Stromal cell of bone marrow (primary cell): ENCODE measurements at places on chromosomes 7 and 10.

GRCh38 chr7:17289074-17289645, 9.3 kb upstream of the AHR start:
- no peak for DNase-seq

- no peak for DNase-seq
These were observed 186.0 kb upstream of the GDF10 start for GRCh38 chr10:47113907-47114500.

DNA sequence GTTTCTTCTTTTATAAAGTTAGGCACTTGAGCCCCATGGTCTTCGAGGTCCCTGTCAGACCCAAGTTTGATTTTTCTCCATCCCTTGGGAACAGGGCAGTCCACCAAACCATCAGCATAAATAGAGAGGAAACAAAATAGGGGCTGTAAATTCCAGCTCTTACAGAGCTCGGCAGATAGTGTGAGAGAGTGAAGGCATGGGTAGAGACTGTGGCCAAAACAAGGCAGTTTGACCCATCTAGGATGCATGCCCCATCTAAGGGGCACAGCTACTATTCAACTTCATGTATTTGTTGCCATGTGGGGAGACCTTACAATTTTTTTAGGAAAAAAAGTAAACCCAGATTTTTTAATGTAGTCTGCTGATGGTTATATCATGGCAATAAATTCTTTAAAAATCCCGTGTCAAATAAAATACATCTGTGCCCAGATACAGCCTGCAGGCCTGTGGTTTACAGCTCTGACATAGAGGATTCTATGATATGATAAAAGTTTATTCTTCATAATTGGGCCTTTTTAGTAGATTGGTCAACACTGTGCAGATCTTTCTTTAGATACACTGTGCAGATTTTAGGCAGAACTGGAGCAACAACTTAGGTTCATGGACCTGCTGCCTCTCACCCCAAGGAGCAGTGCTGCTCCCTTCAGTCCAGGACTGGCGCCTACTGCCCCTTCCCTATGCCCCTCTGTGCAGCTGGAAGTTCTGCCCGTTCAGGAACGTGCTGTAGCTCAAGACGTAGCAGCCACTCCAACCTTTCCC, 5.3 kb downstream of the PPP1R3C start:
- no peak for DNase-seq

- DNase-seq = no peak
These were observed 19.7 kb downstream of the NUDCD3 start for GRCh38 chr7:44470628-44471245.

- DNase-seq = no peak
These were observed 24.6 kb downstream of the HIPK2 start for GRCh38 chr7:139753081-139753692.

DNA sequence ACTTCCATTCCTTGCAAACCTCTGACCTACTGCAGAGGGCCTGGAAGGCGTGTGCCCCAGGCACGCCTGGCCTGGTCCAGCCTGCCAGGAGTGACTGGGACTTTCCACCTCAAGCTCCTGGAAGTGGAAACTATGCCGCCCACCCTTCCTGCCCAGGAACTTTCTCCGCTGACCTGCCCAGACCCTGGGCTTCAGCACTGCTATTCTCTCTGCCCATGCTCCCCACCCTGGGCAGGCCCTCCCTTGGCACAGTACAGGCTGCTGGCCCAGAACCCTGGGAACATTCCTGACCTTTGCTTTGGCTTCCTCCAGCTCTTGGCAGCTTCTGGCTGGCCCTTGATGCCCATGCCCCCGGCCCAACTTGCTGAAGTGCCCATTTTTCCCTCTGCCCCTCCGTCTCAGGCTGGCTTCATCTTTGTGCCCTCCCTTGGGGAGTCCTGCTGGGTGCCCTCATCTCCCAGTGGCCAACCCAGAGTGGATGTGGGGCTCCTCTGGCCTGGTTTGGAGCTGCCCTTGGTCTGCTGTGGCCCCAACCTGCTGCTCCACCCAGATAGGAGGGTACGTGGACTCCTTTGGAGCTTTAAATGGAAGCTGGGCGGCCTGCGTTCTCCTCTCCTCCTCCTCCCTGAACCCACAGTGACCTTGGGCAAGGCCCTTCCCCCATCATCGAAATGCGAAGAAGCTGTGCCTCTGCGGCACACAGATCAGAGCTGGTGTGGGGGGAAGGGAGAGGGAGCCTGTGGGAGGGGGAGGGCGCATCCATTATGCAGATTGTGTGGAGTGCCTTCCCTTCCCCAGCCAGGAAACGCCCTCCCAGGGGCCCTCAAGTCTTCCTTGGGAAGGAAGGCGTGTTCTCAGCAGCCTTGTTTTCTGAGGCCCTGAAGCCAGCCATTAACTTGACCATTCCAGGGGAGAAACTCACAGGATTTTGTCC, 3.4 kb downstream of the MMRN2 start:
- no peak for DNase-seq

DNA sequence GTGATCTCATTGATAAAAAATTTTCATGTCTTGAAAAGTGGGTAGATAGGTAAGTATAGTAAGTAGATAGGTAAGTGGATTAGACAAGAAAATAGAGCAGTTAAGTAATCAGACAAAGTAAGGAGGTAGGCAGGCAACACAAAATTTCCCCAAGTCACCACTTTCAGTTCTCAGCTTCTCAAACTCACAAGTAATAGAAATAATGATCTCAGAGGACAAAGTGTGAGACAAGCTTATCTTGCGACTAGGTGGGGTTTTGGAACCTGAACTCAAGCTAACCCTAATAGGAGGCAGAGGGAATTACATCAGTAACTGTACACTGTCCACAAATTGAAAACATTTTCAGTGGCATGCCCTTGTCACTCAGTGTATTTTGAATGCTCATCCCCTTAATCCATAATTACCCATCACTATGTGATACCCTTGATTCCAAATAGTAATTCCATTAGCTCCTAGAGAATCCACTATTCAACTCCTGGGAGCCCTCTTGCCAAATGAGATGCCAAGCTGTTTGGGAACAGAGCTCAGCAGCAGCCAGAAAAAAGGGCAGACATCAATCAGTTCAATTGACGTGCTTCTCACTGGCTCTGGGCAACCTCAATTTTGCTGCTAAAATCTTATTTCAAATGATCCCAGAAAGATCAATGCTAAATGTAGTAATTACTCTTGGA, 703.2 kb downstream of the XPNPEP1 start:
- no peak for DNase-seq

- no peak for DNase-seq
These were observed 742 bp downstream of the LMBR1 start for GRCh38 chr7:156892081-156892800.

GRCh38 chr7:80596933-80597517, 41.4 kb upstream of the CD36 start:
- no peak for DNase-seq

- no peak for DNase-seq
These were observed 25.5 kb upstream of the HPS1 start for GRCh38 chr10:98472196-98472595.

- no peak for DNase-seq
These were observed 2.9 kb downstream of the AKR1D1 start for GRCh38 chr7:138079137-138079536.

DNA sequence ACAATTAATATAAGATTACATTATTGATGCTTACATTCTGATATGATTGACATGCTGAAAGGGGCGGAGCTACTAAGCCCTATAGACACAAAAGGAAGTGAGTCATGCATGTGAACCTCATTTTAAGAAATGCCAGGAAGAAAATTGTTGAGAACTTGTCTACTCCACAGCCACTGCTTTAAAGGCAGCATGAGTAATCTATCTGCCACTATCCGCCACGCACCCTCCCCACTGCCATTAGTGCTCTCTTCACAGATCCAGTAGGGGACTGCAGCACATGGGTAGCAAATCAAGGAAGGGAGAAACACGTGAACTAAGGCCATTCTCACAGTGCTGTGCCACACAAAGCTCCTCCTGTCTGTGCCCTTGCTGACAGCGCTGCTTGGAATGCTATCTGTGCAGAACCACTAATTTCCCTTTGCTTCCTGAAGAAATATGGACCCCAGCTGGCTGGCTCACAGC, 524.8 kb downstream of the GRM8 start:
- DNase-seq = peak; percentile 6

GRCh38 chr10:88901206-88901983, 21.4 kb downstream of the STAMBPL1 start:
- no peak for DNase-seq

DNA sequence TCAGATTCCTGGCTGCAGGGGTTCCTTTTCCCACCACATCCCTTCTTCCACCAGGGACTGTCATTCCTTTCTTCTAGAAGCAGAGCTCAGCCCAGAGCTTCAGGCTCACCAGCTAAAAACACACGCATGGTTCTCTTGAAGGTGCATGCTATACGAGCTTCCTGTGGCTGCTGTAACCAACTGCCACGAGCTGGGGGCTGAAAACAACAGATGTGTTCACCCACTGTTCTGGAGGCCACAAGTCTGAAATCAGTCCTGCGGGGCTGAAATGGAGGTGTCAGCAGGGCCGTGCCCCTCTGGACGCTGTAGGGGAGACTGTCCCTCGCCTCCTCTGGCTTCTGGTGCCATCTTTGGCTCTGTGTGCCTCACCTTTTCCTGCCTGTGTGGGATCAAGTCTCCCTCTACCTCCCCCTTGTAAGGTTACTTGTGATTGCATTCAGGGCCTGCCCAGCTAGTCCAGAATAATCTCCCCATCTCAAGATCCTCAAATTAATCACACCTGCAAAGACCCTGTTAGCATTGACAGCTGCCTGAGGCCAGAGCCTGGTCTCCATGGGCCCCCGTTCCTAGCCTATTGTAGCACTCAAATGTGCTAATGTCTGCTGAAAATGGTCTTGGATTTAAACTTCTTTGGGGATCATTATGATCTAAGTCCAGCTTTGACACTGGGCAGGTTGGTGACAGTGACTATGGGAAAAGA, 13.7 kb downstream of the RAB19 start:
- no peak for DNase-seq

DNA sequence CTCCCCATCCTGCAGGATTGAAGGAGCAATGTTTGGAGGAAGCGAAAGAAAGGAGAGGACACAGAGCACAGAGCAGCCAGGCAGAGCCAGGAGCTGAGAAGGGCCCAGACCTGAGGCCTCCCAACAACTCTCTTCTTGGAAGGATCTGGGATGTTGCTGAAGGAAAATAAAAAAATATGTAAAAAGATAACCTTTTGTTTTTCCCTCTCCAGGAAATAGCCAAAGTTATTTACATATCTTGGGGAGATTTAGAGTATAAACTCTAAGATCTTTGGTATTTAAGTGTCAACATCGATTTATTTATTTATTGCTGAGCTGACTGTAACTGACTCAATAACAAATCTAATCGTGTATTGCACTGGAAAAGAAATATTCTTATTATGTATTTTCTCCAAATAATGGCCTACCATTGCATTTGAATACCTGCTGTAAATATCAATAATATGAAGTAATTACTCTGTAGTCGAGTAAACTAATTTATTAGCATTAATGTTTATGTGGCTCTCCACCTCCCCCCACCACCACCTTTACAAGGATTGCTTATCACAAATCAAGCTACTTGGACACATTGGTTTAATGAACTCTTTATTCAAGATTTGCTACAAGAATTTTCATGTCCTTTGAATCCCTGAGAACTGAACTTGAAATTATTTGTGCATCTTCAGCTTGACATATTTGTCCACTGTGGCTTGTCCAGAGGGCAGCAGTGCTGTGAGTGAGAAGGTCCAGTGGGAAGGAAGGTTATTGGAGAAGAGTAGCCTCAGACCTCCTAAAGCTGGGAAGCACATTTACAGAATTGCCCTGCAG, 1.8 kb upstream of the HOXA11 start:
- DNase-seq = no peak

GRCh38 chr7:157395206-157395605, 58.4 kb downstream of the DNAJB6 start:
- no peak for DNase-seq

DNA sequence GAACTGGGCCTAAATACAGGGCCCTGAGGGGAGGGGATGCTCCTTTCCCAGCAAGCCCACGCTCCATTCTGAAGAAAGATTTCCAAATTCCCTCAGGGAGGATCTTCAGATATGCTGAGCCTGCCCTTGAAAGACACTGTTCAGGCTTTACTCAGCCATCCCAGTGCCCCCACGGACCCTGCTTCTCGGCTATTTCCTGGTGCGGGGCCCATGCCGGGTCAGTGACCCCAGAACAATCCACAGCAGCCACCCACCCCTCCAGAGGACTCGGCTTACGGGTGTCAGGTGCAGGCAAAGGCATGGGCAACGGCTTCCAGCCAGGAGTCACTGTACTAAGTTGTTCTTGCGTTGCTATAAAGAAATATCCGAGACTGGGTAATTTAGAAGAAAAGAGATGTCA, 137.1 kb downstream of the OAT start:
- no peak for DNase-seq

- no peak for DNase-seq
These were observed 20.1 kb upstream of the CALU start for GRCh38 chr7:128718967-128719642.

- DNase-seq = no peak
These were observed 30.5 kb downstream of the LRMDA start for GRCh38 chr10:75461672-75462649.

DNA sequence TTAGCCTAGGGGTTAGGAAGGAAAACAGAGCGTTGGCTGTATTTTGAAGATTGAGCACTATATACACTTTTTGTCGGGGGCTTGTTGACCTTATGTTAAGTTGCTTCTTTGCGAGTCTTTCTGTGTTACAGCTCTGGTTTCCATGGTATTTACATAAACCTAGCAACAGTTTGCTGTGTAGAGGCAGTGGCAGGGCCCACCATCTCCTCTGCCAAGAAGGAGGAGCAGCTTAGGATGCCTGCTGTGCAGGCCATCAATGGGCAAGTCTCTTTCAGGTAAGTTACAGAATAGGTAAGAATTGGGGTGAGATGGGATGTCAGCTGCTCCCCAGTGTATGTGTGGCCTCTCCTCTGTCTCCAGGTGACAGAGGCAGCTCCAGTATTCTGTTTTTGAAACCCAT, 485.5 kb downstream of the LRMDA start:
- no peak for DNase-seq

DNA sequence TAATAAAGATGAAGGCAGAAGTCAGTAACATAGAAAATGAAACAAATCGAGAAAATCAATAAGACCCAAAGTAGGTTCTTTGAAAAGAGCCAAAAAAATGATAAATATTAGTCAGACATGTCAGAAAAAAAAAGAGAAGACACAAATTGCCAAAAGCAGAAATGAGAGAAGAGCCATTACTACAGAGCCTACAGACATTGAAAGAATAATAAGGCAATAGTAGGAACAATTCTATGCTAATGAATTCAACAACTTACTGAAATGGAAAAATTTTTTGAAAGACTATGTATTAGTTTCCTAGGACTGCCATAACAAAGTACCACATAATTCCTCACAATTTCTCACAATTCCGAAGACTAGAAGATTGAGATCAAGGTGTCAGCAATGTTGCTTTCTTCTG, 35.5 kb downstream of the OGDHL start:
- no peak for DNase-seq

GRCh38 chr7:26629696-26630095, 234.7 kb downstream of the SKAP2 start:
- DNase-seq = no peak

DNA sequence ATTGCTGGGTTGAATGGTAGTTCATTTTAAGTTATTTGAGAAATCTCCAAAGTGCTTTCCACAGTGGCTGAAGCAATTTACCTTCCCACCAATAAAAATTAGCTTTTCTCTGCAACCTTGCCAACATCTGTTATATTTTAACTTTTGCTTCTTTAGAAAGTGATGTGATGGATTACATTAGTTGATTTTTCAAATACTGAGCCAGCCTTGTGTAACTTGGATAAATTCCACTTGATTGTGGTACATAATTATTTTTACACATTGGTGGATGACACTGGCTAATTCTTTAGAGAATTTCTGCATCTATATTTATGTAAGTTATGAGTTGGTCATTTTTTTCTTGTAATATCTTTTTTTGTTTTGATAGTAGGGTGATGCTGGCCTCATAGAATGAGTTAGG, 634.1 kb downstream of the GALNT17 start:
- no peak for DNase-seq

- no peak for DNase-seq
These were observed 5.1 kb downstream of the NME8 start for GRCh38 chr7:37853468-37853867.
